Brain pericyte (primary cell): ENCODE measurements at places on chromosomes 6 and 20.

DNA sequence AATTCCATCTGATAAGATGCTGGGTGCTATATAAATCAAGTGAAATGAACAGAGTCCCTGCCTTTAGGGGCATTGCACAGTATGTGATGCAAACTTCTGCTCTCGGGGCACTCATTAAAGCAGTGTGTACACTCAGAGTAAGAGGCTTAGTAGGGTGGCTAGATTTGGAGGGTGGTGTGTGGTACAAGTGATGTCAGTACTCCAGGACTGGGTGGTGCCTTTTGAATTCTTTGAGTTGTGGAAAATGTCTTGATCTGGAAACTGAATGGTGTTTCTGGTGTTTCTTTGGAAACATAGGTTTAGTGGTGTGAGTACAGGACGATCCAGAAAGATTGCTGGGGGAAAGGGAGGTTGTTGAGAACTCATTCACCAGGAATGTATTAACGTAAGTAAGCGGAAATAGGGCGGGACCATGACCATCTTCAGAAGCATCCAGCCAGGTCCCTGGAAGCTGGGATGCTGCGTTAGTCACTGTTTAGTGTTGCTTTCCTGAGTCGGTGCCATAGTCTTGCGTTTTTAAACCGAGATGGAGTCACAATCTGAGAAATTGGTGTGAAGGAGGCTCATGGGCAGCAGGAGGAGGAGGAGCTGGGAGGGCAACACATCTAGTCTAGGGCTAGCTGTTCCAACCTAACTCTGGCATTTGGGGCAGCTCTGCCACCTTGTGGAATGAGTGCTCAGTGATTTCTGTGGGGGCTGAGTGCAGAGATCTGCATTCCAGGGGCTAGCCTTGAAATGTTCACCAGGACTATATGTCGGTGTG lies 70.3 kb downstream of the SCAND1 start:
- peak; percentile 61 for DNase-seq

DNA sequence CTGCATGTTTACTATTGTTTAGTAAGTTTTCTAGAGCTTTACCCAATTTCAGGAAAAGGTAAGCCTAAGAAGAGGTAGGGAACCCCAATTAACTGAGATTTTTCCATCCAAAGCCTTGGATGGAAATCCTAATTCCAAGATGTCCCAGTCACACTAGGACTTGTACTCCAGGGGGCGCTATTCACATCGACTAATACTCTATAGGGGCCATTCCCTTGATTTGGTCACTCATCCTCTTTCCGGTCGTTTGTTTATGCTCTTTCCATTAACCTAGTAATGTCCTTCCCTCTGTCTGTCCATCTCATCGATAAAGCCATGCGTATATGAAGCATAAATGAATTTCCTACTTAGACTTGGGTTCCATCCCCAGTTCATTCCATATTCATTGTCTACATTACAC lies 80.8 kb upstream of the FUCA2 start:
- no peak for DNase-seq

DNA sequence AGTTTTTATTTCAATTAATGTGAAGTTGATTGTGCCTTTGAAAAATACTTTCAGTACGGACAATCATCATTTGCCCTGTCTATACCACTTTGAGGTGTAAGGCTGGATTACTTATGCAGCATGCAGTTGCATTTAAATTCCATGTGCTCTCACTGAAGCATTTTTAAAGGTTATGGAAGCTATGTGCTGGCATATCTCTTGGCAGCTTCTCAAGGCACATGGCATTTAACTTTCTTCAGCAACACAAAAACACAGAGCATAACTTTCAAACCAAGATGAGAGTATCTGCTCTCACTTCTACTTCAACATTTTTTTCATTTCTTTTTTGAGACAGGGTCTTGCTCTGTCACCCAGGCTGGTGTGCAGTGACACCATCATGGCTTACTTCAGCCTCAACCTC lies 360.6 kb upstream of the RUNX2 start:
- DNase-seq: no peak

DNA sequence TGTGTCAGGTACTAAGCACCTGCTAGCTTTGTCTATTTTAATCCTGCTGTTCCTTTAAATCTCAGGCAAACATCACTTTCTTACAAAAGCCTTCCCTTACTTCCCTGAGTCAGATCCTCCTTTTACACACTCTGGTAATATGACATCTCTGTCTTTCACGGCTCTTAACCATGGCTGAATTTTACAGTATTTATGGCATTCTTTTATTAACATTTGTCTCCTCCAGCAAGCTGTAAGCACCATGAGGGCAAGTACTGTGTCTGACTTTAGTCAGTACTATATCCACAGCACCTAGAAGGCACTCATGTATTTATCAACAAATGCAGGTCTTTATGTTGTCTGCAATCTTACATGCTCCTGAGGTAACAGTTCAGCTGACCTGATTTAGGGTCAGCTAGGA lies 33.7 kb upstream of the HBS1L start:
- DNase-seq: no peak

DNA sequence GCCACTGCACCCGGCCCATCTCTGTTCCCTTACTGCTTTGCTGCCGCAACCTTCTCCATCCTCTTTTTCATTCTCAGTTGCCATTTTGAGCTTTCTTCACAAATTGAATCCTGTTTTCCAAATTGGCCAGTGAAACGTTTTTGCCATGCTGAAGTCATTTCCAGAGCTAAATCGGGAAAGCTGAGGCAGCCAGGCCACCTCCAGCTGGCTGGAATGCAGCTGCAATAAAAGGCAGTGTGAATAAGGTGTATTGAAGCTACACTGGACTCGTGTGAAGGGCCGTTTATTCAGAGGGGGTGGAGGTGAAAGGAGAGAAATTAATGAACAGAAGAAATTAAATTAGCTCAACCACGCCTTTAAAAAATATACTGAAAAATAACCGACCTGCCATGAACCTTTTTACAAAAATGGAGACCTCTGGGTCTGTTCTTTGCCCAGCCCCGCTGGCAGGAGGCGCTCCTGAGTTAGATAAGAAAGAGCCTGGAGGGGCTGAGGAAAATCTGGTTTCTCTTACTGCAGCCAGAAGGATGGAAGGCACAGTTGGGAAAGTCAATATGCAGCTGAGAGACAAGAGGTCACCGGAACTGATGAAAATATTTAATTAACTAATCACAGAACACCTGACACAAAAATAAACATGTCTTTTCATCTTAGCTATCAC lies 283.9 kb downstream of the FOXC1 start:
- DNase-seq: no peak

- DNase-seq: no peak
Observed at GRCh38 chr6:65126667-65127066, 580.4 kb downstream of the EYS start.

DNA sequence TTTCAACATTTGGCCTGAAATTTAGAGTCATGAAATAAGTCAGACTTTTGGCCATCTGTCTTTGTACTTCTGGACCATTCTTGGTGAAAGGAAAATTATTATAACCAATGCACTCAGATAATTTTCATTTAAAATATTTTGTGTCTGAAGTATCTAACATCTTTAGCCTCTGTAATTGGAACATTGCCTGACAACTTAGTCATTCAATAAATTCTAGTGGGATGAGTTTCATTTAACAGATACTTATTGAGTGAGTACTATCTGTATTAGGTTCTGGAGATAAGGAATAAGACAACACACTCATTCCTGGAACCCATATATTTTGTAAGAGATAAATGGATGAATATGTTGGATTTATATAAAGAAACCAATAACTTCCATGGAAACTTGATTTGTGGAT lies 536.0 kb downstream of the BCKDHB start:
- DNase-seq: no peak

- no peak for DNase-seq
Observed at GRCh38 chr6:155248008-155249001, 15.5 kb upstream of the CLDN20 start.

- no peak for DNase-seq
Observed at GRCh38 chr6:66961191-66961590, 1254.2 kb upstream of the EYS start.

GRCh38 chr6:145017051-145017450 lies 718.3 kb downstream of the EPM2A start:
- no peak for DNase-seq

GRCh38 chr6:35166520-35166919 lies 25.4 kb upstream of the TCP11 start:
- no peak for DNase-seq

- no peak for DNase-seq
Observed at GRCh38 chr6:73308712-73309534, 45.2 kb downstream of the DPPA5 start.

GRCh38 chr20:62627901-62628612 lies 14.2 kb upstream of the SLCO4A1 start:
- DNase-seq: no peak

DNA sequence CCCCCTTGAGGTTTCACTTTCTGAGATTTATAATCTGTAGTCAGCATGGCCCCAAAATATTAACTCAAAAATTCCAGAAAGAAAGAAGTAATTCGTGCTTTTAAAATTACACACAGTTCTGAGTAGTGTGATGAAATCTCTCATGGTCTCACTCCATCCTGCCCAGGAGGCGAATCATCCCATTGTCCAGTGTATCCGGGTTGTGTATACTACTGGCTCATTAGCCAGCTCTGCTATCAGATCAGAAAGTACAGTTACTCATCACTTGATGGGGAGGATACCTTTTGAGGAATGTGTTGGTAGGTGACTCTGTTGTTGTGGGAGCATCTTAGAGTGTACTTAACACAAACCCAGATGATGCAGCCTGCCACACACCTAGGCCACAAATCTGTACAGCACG lies 65.2 kb downstream of the CDC5L start:
- no peak for DNase-seq
